GM12891 (cell line): ENCODE measurements at places on chromosomes 16 and 17.

DNA sequence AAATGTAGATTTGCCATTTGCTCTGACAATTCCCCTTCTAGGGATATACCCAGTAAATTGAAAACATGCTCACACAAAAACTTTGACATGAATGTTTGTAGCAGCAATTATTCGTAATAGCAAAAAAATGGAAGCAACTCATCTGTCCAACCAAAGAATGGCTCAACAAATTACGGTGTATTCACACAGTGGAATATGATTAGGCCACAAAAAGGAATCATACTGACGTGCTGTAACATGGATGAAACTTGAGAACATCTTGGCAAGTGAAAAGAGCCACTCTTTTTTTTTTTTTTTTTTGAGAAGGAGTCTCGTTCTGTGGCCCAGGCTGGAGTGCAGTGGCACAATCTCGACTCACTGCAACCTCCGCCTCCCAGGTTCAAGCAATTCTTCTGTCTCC lies 24.1 kb upstream of the SPNS3 start:
- no peak for DNase-seq

DNA sequence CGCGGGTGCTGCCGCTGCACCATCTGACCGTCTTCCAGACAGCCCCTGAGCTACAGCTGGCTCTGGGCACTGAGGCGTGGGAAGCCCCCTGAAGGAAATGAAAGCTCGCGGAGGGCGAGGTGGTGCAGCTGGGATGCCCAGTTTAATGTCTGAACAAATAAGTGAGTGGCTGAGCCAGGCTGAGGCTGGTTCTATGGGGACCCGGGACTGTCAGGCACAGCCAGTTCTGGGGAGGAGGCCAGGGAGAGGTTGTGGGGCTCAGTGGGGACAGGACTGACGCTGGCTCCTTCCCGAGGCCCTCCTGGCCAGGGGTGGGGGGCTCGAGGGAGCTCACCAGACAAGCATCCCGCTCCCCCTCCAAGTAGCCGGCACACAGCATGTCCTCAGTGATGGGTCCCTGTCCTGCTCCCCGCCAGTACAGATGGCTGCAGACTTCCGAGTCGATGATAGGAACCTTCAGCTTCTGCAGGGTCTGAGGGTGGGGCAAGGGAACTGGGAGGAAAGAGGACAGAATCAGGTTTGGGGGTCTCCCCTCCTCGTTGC lies 4.4 kb downstream of the PRSS22 start:
- DNase-seq, result no peak

DNA sequence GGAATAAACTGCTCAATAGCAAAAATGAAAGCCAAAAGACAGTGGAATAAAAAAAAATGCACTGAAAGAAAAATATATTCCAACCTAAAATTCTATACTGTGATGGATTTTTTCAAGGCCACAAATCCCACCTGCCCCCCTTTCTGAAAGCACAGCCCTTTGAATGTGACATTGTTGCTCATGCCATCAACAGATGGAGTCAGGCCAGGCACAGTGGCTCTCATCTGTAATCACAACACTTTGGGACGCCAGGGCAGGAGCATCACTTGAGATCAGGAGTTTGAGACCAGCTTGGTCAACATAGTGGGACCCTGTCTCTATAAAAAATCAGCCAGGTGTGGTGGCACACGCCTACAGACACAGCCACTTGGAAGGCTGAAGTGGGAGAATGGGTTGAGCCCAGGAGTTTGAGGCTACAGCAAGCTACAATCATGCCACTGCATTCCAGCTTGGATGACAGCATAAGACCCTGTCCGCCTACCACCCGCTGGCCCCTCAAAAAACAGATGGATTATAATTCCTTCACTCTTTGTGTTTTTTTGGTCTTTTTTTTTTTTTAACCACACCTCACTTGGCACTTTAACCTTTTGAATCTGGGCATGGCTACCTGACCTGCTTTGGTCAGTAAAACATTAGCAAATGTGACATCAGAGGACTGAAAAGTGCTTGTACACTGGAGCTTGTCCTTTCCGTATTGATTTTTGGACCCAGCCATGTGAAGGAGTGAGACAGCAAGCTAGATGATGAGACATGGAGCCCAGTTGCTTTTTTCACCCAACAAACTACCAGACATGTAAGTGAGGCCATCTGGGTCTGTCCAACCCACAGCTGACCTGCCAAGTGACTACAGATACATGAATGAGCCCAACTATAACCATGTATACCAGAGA lies 36.3 kb downstream of the GLG1 start:
- DNase-seq, result no peak

DNA sequence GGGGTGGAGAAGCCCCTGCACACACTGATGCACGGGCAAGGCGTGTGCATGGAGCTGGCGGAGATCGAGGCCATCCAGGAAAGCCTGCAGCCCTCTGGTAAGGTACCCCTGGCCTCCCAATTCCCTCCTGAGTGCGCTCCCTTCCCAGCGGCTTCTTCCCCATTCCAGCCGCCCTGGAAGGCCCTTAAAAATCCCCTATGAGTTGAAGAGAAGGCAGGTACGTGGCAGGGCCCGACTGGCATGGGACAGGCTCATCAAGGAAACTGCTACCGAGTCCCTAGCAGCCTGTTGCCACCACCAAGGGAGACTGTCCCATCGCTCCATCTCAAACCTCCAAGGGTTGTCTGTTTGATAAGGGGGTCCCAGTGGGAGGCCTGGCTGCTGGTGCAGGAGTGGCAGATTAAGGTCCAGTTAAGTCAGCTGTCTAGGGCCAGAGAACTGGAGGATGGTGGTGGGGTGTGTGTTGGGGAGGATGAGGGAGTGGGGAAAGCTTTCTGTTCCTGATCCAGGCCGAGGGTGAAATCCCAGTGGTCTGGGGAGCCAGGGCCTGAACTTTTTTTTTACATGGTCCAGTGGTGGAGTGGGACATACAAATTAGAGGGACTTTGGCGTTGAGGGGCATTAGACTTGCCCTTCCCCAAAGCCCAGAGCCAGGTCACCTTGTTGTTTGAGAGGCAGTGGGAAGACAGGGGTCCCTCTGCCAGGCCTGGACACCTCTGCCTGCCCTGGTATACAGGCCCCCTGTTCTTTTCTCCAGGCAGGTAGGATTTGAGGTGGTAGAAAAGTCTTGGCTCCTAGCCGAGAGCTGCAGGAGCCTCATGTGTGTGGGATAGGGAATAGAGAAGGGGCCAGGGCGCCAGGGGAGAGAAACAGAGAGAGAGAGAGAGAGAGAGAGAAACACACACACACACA lies 994 bp downstream of the IGFBP4 start:
- no peak for DNase-seq

DNA sequence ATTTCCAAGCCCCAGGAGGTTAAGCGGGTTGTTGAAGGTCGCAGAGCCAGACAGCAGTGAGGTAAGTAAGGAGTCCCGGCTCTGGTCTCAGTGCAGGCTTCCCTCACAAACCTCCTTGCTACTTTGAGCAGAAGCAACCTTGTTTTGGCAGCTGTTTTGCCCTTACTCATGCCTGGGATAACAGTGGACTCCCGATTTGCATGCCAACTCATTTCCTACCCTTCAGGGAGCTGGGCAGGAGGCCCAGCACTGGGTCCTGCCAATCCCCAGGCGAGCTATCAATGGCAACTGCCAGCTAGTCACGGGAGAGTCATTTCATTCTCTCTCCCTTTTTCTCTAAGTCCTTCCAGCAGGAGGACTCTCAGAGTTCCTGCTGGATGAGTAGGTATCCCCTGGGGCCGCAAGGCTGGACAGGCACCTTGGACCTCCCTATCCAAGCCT lies 72.0 kb upstream of the KSR1 start:
- no peak for DNase-seq

DNA sequence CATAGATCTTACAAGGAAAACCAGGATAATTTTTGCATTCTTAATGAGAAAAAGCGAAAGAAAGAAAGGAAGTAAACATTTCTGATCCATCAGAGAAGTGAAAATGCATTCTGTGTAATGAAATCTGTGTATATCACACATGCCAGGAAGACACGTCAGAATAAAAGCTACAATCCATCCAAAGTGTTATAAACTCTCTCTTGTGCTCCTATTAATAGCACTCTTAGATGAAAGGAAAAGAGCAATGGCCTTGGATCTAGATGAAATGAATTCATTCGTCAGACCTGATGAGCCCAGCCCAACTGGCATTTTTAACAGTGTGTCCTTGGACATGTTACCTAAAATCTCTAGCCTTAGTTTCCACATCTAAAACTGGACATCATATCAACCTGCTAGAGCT lies 885.5 kb downstream of the CDH11 start:
- no peak for DNase-seq

- no peak for DNase-seq
Observed at GRCh38 chr17:79048826-79049755, 25.1 kb downstream of the C1QTNF1 start.

GRCh38 chr16:72137380-72138063 lies 34.4 kb downstream of the PMFBP1 start:
- no peak for DNase-seq

DNA sequence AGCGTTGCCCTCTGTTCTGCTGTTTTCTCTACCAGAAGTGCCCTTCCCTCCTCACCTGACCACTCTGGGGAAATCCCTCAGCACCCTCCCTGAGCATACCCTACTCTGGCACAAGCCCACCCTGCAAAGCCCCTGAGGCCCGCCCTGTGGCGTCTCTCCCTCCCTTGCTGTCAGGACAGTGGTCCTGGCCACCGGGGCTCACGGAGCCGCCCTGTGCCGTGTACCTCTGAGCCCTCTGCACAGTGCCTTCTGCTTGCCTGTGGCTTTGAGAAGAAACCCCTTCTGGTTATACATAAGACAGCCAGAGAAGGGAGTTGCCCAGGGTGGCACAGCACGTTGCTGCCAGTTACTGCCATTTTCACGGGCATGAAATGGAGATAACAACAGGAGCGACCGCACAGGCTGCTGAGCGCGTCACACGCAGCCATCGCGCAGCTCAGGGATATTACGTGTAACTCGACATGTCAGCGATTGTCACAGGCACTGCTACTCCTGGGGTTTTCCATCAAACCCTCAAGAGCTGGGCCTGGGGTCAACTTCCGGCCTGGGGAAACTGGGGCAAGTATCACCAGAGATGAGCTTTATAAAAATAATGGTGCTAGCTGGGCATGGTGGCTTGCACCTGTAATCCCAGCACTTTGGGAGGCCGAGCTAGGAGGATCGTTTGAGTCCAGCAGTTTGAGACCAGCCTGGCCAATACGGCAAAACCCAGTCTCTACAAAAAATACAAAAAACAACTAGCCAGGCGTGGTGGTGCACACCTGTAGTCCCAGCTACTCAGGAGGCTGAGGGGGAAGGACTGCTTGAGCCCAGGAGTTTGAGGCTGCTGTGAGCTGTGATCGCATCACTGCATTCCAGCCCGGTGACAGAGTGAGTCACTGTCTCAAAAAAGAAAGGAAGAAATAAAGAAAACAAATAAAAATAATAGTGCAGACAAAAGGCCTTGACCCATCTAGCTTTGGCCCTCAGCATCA lies 14.8 kb downstream of the SCGB1C2 start:
- no peak for DNase-seq

GRCh38 chr17:48553190-48553547 lies 8.3 kb upstream of the HOXB2 start:
- DNase-seq, result no peak

GRCh38 chr17:1159431-1160180 lies 20.2 kb downstream of the ABR start:
- no peak for DNase-seq

DNA sequence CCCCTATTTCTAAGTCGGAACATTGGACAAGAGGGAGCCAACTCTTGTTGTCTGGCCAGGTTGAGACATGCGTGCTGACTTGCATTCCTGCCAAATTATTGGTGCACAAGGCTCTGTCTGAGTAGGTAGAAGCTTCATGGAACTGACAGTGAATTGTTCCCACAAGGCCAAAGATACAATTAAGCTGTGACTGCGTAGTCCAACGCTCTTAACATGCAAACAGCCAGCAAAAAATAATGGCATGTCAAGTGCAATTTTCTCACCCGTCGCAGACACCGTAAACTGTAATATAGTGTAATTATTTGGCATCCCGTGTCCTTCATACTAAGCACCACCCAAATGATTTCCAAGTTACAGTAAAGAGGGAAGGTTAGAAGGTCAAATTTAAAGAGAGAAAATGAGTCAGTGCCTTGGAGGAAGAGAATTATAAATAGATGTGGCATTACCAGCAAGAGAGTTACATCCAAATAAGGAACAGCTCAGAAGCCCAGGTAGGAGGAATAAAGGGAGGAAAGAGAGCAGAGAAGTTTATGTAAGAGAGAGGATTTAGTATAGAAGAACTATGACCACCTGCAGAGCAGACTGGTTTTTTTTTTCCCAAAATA lies 21.8 kb downstream of the CDH8 start:
- DNase-seq, result no peak

DNA sequence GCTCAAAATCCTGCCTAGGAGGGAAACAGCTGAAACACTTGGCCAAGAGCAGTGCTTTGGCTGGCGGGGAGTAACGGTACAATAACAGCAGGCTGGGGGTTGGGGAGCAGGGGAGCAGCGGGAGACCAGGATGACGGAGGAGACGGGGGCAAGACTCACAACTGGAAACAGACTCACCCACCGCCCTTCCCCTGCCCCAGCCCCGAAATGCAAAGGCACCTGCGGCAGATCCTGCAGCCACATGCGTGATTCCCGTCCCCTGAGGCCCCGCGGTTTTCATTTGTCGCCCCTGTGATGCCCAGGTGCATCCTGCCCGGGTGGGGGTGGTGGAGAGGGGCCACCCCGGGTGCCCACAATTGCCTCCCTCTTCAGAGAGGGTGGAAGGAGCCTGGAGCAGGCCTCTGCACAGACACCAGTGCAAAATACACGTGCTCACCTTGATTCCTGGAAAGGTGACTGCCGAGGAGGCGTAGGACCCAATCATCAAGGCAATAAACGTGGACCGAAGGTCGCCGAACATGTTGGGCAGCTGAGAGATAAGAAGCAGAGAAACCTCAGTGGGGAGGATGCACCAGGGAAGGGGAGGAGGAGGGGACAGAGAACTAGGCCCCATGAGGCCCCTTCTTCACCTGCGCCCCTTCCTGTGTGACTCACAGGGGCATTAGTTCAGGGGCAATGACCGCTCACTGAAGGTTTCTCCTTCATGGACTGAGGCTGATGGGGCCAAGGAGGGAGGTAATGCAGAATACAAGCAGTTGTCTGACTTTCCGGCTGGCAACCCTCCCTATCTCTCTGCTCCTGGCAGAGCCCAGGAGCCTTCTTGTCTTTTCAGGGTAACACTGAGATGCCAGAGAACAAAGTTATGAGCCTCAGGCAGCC lies 30.4 kb upstream of the PITPNA start:
- no peak for DNase-seq

- DNase-seq, result no peak
Observed at GRCh38 chr17:39134878-39135277, 16.6 kb downstream of the PLXDC1 start.

DNA sequence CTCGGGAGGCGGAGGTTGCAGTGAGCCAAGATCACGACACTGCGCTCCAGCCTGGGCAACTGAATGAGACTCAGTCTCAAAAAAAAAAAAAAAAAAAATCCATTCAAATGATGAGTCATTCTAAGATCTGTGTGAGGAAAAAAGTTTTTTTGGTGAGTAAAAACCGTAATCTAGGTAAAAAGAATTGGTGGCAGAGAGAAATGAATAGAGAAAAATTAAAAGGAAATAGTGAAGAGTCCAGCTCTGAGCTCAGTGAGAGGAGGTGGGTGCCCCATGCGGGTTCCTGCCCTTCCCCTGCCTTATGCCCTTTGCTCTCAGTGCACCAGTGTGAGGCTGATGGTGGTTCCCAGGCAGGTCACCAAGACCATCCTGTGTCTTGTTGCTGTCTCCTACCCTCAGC lies 20.9 kb downstream of the GAN start:
- DNase-seq, result no peak

- DNase-seq, result no peak
Observed at GRCh38 chr17:76612977-76613851, 27.6 kb upstream of the ST6GALNAC2 start.
